ENCODE measurements at places on chromosomes 12 and 14.

DNA sequence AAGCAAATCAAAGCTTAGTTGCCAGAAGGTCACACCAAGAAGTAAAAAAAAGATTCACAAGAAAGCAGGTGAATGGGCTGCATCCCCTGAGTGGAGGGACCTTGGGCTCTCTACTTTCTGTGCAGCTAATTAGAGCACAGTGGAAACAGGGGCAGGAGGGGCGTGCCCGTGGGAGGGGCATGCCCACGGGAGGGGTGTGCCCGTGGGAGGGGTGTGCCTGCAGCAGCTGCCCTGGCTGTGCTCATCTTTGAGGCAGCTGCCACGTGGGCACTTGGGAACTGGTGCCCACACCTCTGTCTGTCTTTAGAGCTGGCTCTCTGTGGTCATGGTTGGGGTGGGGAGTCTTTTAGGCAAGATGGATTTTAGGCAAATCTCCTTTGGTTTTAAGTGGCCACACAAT lies 60.0 kb downstream of the EML1 start:
- peak; percentile 52 for DNase-seq

DNA sequence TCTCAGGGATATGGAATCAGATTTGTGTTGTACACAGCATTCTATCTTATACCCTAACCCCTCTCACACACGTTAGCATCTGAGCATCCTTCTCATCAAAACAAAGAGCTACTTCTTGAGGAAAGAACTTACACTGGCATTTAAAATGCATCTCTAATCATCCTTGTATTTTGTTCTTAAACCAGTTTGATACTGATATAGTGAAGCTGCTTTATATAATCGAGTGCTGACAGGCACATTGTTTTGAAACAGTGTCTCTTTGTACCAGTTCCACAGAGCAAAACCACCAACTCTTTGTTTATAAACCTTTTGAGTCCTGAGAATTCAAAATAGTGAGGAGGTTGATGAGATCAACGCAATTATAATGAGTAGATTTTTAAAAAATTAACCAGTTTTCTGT lies 8.8 kb downstream of the GPR33 start:
- DNase-seq: no peak

GRCh38 chr14:102973706-102974285 lies 51.3 kb downstream of the AMN start:
- DNase-seq: no peak

GRCh38 chr12:19741132-19741489 lies 301.8 kb downstream of the AEBP2 start:
- DNase-seq: no peak

GRCh38 chr14:103943673-103944072 lies 1.3 kb upstream of the RD3L start:
- no peak for DNase-seq

- no peak for DNase-seq
Observed at GRCh38 chr12:131147894-131148293, 194.2 kb downstream of the ADGRD1 start.

DNA sequence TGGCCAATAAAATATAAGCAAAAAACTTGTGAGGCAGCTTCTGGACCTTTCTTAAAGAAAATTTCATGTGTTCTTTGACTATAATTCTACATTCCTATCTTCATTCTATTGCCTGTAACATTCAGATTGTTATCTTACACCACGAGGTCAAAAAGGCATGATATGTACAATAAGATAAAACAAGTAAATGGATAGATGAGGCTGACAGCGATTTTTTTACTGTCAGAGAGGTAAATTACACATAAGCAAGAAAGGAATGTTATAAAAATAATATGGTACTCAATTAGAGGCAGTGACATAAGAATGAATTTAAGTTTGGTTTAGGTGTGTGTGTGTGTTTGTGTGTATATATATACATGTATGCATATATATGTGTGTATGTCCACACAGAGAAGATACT lies 660.0 kb downstream of the C12orf50 start:
- DNase-seq: no peak

GRCh38 chr14:77489041-77489440 lies 9.6 kb downstream of the ISM2 start:
- DNase-seq: no peak

DNA sequence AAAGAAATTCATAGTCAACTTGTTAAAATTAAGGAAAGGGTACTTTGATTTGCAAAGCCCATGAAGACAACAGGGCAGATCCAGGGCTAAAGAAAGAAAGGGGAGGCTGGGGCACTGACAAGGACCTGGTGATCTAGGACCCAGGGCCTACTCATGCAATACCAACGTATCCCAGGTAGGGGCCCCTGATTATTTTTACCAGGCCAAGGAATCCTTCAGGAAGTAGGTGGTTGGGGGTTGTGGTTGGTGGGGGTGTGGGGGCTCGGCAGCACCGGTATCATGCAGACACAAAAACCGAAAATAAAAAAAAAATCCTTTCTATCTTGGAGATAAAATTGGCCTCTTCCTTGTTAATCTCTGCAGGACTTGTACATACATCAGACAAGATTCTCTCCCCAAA lies 47.5 kb downstream of the GSC start:
- no peak for DNase-seq

- no peak for DNase-seq
Observed at GRCh38 chr12:48967991-48968390, 3.5 kb downstream of the WNT10B start.

- DNase-seq: no peak
Observed at GRCh38 chr12:93085383-93086287, 156.5 kb upstream of the EEA1 start.

DNA sequence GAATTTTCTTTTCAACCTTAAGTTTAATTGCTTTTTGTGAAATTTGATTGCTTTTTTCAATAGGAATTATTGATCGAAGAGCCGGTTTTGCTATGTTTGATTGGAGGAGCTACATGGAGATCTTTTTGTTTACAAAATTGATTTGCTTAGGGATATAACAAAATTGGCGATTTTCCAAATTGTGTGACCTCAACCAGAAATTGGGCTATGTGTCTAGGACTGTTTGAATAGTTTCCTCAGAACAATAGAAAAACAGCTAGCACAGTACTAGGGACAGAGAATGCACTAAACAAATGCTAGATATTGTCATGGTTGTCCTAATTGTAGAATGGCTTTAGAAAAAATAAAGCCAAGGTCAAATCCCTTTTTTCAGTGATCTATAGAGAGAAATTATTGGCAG lies 2.4 kb downstream of the SLC17A8 start:
- DNase-seq: no peak

GRCh38 chr14:34361504-34362011 lies 100.5 kb downstream of the SPTSSA start:
- no peak for DNase-seq

- DNase-seq: no peak
Observed at GRCh38 chr14:101122237-101123141, 219.0 kb upstream of the RTL1 start.

- no peak for DNase-seq
Observed at GRCh38 chr14:22213120-22213519, 375.9 kb downstream of the DAD1 start.

DNA sequence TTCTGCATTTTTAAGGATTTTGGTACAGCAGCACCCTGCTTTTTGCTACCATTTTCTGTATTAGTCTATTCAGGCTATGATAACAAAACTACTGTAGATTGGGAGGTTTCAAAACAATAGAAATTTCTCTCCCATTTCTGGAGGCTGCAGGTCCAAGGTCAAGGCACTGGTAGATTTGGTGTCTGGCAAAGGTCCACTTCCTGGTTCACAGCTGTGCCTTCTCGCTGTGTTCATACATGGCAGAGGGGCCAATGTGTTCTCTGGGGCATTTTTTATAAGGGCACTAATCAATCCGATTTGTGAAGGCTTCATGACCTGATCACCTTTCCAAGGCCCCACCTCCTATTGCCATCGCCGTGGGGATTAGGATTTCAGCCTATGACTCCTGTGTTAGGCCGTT lies 268.1 kb upstream of the RTL1 start:
- DNase-seq: no peak

DNA sequence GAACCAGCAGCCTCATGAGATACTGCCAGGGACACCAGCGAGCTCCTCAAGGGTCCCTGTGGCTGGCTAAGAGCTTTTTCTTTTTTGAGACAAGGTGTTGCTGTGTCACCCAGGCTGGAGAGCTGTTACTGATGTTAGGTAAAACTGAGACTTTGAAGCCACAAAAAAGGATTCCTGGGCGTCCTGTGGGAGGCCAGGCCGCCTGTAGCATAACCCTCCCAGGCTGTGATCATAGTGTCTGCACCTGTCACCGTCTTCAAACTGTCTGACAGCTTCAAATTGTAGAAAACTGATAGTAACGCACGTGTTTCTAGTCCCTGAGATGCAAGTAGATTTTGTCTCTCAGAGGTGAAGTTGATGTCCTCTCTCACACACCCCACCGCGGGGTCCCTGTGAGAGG lies 4.1 kb downstream of the ZFYVE21 start:
- no peak for DNase-seq

DNA sequence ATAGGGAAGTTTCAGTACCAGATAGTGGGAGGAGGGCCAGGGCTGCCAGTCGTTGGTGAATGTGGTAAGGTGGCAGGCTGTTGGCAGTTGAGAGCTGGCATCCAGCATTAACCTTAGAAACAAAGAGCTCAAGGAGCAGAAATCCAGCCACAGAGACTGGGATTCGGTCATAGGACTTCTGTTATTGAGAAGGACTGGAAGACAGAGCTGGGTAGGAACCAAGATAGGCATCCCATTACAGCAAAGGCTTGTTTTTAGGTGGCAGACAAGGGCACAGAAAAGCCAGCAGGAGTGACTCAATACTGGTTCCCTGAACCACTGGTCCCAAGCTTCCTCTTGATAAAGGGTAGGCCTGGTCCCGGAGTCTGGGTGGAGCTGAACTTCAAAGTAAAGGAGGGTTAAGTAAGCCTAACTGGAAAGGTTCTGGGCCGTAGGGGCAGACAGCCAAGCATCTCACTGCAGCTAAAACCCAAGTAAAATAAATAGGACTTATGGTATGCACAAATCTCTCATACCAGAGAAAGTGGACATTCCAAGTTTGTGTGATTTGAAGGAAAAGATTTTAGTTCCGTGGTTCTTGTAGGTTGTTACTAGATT lies 147.9 kb downstream of the ETV6 start:
- peak; percentile 52 for DNase-seq

GRCh38 chr14:53953828-53954550 lies 2.6 kb downstream of the BMP4 start:
- DNase-seq: peak; percentile 58

GRCh38 chr14:75983019-75983358 lies 1.2 kb upstream of the TGFB3 start:
- DNase-seq: no peak

GRCh38 chr12:63353559-63353958 lies 202.6 kb upstream of the AVPR1A start:
- DNase-seq: no peak

GRCh38 chr12:64457032-64457431 lies 5.1 kb downstream of the TBK1 start:
- no peak for DNase-seq

- DNase-seq: no peak
Observed at GRCh38 chr12:120170631-120171030, 23.9 kb downstream of the GCN1 start.

GRCh38 chr14:74574090-74574433 lies 38.0 kb downstream of the LTBP2 start:
- no peak for DNase-seq

DNA sequence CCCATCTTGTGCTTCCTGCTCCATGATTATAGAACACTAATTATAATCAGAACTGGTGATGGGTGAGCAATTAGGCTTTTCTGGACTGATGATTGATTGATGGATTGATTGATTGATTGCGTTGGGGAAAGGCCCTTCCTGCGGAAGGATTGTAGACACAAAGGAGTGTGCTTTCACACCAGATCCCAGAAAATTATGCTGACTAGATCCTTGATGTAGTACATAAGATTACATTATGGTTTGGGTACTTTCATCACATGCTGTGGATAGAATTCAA lies 8.4 kb downstream of the PELI2 start:
- no peak for DNase-seq

DNA sequence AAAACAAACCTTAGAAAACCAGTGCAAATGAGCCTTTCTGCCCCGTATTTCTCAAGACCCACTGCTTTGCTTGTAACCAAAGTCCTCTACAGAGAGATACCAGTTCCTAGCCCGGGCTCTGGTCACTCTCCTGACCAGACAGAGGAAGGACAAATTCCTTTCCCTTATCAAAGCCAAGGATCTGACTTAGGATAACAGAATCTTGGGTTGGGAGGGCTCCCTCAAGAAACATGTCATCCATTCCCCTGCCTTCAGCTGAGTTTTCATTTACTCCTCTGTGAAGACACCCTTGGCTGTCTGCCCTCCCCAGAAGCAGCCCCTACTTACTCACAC lies 116.0 kb upstream of the PARP11 start:
- no peak for DNase-seq

- peak; percentile 63 for DNase-seq
Observed at GRCh38 chr12:51687614-51688013, 96.6 kb downstream of the SCN8A start.

DNA sequence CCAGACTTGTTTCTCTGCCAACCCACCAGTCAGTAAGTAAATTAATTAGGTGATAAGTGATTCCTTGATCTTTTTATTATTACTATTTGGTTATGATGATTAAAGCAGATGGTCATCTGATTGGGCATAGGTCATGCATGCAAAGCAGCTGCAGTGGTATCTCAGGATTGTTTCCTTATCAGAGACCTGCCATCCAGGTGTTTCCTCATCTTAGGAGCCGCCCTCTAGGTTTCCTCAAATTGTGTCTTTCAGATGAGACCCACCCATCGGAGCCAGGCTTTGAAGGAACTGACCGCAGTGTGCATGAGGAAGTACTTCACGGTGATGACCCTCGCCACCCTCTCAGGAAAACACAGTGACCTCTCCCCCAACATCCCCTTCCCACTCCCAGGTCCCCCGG lies 63.3 kb downstream of the ZFP36L1 start:
- no peak for DNase-seq

Data from AG20443 (cell line).